ENCODE measurements at places on chromosomes 2 and 18.

GRCh38 chr2:209772290-209772685 is 656 bp downstream of the UNC80 start:
- no peak for DNase-seq

DNA sequence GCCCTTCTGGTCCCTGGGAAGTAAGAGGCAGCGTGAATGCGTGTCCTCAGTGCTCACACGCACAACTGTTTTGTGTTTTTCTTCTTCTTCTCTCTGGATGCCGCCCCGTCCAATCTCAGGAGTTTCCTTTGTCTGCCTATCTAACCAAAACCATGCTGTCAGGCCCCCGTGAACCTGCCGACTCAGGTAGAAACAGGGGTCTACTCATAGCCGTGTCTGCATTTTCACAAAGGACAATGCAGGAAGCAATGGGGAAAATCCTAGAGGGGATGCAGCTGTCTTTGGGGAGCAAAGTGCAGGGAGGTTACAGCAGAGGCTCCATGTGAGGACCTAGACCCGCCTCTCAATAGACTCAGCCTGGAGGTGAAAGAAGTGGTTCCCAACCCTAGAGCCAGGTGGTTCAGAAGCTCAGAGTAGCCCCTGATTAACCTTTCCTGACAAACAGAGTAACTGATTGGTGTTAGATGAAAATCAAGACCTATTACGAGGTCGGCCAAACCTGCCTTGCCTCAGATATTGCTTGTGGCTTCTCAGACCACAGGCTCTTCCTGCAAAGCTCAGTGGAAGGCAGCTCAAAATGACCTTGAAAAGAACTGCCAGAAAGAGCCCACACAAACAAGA is 49.3 kb downstream of the CD226 start:
- DNase-seq = peak; percentile 76

DNA sequence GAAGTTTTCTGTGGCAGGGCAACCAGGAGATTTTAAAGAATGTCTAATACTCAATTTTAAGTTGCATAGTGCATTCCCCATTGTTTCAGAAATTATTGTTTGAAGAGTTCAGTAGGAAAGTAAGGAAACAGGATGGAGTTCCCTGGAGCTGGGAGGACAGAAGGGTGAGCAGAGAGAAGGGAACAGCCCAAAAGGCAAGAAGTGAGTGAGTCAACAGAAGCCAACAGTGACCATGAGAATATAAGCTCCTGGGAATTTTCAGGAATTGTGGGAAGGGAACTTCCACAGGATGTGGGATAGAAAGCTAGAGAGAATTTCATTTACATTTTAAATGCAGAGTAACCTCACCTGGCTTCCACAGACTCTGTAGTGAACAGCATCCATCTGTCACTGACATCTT is 268.1 kb upstream of the ATP5MC3 start:
- DNase-seq = no peak

GRCh38 chr2:86305915-86306254 is 31.5 kb downstream of the REEP1 start:
- no peak for DNase-seq

DNA sequence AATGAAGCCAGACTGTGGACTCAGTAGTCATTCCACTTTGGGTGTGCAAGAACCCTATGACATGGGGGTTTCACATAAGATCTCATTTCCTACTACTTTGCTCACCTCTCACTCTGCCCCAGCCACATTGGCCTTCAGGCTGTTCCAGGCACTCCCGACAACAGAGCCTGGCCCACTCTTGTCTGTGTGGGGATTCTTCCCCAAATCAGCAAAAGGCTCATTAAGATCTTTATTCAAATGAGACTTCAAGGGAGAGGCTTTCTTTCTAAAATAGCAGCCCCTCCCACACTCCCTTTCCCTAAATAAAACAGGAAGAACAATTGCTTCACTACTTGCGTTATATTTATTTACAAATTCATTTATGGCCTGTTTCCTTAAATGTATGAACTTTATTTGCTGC is 3.5 kb upstream of the CDC42EP3 start:
- DNase-seq = no peak

GRCh38 chr2:85525567-85525966 is 13.4 kb upstream of the MAT2A start:
- DNase-seq = no peak

- DNase-seq = no peak
These were observed 119.0 kb downstream of the SMAD7 start for GRCh38 chr18:48831802-48832201.

DNA sequence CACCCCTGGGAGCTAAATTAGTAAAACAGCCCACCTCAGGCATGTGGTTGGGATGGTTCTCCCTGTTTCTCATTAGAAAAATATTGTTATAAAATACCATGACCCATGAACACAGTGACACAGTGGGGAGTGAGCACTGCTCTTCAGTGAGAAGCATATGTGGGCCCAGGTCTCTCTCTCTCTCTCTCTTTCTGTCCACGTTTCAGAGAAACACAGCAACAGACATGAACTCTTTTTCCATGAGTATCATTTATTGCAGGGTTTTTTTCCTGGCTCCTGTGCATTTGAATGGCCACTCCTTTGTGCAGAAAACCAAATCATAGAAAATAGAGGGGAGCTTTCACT is 41.2 kb downstream of the CYRIA start:
- DNase-seq = no peak

Measured in activated CD4-positive, alpha-beta T cell treated with anti-CD3 and anti-CD28 coated beads, Interleukin-10, Interleukin-2, amounts not matched to agents 100 ng/mL and 50 ng/mL, durations not matched to agents 16 hours and 8 hours (primary cell).